ENCODE measurements at places on chromosomes 3 and 15.

- DNase-seq: no peak
Observed at GRCh38 chr3:10848261-10848660, 32.2 kb downstream of the SLC6A11 start.

DNA sequence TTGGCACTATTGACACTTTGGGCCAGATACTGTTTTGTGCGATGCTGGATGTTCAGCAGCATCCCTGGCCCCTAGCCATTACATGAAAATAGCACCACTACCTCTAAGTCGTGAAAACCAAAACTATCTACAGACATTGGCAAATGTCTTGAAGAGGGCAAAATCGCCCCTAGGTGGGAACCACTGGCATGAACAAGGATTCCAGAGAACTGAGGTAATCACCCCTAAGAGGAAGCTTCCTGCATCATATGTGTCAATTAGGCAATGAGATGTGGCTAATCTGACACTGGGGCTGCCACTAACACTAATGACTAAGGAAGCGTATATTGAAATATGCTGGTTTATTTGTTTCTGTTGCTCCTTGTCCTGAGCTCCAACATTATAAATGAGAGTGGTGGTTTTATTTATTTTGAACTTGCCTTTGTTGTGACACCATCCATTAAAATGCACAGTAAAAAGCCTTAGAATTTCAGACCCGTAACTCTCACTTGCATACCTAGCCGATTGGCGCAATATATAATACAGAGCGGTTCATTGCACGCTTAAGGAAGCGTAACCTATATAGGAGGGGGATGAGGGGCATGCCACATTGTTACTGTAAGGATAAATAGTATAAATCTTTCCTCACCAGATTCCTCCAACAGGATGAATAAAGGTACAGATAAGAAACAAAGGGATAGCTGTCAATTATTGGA, 299.8 kb upstream of the CNTN4 start:
- DNase-seq: no peak

DNA sequence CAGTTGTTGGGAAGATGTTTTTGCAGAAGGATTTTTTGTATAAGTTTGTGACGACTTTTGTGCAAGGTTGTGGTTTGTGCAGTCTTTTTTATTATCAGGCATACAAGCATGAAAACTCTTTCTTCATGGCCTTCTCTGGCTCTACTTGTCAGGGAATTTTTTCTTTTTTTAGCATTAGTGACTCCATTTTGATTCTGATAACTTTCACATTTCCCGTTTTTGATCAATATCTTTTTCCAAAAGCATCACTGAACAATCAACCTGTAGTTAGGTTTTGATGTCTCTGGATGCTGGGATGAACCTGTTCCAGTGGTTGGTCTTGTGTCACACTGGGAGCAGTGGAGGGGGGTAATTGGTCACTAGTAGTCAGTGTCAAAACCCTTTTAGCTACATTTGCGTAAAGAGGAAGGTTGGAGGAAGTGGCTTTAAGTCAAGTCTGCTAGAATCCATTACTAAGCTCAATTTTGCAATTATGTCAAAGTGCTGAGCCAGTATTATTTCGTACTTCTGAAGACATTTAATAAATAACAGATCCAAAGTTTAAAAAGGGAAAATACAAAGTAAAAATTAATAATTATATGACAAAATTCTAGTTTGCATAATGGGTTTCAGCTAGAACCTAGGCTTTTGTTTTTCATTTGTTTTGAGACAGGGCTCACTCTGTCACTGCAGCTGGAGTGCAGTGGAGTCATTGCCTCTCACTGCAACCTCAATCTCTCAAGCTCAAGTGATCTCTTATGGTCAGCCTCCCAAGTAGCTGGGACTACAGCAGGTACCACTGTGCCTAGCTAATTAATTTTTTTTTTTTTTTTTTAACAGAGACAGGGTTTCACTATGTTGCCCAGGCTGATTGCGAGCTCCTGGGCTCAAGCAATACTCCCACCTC, 18.8 kb upstream of the CFAP161 start:
- DNase-seq: no peak

GRCh38 chr3:171831936-171832335, 11.2 kb upstream of the TMEM212 start:
- no peak for DNase-seq

DNA sequence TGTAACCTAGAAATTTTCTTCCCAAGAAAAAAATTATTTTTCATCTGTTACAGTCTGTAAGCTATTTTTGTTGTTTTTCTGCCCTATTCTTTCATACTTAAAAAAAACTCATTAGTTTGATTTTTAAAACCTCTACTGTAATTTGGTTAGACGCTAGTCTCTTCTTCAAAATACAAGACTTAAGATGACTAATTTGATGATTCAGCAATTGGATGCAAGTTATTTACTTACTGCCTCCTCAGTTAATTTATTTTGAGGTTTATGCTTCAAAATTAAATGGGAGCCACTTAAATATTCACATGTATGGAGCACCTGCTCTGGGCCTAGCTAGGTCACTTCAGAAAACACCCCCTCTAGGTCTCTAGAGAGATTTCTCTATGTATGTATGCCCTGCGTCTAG, 132.4 kb downstream of the IQCH start:
- DNase-seq: no peak

DNA sequence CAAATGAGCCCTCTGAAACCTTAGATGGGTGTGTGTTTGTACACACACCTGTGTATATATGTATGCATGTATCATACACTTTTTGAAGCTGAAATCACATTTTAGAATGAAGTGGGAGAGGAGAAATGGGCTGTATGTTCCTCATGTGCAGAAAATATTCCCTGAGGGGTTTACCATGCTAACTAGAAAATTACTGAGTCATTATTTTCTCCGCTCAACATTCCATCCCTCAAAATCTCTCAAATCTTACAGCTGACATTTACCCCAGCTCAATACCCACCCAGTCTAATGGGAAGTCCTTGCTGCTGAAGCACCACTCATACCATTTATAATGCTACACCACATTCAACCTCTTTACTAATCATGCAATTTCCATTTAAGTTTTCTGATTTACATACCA, 138.6 kb downstream of the P2RY1 start:
- no peak for DNase-seq

- no peak for DNase-seq
Observed at GRCh38 chr3:128238184-128238489, 84.9 kb downstream of the EEFSEC start.

DNA sequence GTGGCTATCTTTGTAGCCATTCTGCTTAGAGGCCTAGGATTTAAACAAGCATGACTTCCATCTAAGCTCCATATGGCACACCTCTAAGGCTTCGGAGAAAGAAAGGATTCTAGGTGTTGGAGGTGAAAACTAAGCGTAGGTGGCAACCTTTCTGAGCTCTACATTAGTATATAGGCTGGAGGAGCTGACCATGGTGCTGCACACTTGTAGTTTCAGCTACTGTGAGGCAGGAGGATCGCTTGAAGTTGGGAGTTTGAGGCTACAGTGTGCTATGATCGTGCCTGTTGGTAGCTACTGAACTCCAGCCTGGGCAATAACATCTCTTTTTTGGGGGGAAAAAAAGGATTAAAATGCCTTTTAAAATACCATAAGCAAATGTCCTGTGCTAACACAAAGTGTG, 7.4 kb downstream of the EAF1 start:
- DNase-seq: no peak

DNA sequence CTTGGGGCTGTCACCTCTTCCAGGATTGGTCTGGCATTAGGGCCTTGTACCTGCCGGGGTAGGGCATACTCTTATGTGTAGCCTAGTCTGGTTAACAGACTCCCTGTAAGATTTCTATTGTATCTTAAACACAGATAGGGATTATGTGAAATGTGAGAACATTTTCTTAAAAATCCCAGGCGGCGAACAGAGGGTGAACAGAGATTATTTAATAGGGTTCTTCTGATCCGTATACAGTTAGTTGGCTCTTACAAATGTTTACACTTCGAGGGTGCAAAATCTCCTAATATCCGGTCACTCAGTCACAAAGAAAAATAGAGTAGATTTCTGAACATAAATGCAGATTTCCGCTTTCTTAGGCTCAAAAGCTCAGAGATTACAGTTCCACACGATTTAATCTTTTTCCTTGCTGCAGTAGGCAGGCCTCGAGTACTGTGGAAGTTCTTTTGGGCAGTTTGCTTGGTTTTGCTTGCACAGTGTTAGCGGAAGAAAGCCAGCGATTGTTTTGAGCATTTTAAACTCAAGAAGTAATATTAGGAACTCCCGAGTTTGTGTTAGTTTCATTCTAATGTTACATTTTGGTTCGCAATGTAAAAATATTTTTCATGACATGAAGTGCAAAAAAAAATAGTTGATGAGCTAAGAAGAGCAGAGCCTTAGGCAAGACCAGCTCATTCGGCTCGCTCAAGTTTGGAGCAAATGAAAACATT, 993 bp downstream of the PLCL2 start:
- DNase-seq: no peak

DNA sequence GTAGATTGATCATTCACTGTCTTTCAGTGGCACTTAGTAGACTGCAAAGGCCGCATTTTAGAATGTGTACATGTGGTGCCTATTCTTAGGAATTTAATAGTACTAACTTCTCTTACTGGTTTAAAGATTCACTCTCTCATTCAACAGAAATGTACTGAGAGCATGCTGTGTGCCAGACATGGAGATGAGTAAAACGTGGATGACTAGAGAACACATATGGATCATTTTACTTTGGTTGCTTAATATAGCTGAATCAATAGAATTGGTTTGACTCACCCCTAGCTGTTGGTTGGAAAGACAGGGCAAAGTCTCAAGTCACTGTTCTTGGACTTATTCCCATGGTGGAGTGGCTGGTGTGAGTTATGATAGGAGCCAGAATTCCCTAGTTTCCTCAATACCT, 109.1 kb upstream of the TNFAIP8L3 start:
- DNase-seq: no peak

- DNase-seq: no peak
Observed at GRCh38 chr3:87837076-87837475, 221.7 kb downstream of the CGGBP1 start.

- DNase-seq: no peak
Observed at GRCh38 chr3:172085557-172085895, 46.1 kb downstream of the FNDC3B start.

DNA sequence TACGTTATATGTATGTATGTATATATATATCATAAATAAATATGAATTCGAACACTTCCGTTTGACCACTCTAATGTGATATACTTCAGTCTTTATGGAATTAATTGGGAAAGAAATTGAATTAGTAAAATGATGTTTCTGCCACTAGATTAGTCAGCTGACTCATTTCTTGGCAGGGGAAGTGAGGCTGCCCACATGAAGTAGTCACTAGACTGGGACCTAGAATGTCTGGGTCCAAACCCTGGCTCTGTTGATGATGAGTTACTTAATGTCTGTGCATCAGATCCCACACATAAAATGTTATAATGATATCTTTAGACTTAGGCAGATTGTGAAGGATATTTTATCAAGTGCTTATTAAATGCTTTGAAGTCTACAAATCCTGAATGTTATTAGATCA, 27.4 kb upstream of the ARL14 start:
- no peak for DNase-seq

GRCh38 chr3:36969540-36970432, 23.1 kb downstream of the EPM2AIP1 start:
- DNase-seq: peak; percentile 81

DNA sequence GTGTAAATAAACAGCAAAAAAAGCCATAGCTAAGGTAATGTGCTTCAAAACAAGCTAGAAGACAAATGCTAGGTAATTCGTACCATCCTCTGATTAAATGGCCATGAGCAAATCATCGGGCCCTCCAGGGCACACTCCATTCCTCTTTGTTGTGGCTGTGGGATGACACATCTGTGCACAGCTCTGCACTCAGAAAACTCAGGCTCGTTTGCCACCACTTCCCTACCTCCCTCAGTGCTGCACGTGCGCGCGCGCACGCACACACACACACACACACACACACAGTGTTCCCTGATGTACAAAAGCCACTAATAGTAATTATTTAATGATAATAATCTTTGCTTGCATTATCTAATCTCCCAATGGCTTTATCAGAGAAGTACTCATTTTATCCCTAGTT, 336.6 kb downstream of the FEZF2 start:
- no peak for DNase-seq

DNA sequence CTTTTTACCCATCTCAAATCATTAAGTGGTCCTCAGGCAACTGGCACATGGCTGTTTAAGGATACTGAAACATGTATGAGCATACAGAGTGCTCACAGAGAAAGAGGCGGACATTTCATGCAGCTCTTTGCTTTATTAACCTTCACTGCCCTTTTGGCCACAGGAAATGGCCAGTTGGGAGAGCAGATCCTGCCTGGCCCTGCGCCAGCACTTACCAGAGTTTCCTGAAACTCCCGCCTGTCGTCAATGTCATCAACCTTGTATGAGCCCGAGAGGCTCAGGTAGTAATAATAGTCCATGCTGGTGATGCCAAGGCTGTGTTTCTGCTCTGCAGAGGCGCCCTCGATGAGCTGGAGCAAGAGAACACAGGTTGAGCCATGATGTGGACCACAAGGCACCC, 17.8 kb downstream of the LDHAL6B start:
- DNase-seq: no peak

GRCh38 chr15:89802986-89803824, 11.4 kb downstream of the ANPEP start:
- DNase-seq: no peak

- no peak for DNase-seq
Observed at GRCh38 chr15:80309769-80310384, 57.9 kb upstream of the CTXND1 start.

DNA sequence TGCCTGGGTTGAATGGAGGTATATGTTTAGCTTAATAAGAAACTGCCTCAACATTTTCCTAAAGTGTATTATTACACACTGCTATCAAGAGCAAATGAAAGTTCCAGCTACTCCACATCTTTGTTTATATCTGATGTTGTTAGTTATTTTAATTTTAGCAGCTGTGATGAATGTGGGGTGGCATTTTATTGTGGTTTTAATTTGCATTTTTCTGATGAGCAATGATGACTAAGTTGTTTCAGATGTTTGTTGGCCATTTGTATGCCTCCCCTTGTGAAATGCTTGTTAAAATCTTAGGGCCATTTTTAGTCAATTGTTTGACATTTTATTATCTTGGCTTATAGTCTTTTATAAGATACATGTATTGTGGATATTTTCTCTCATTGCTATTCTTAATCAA, 260.4 kb upstream of the SLCO3A1 start:
- DNase-seq: no peak

GRCh38 chr15:41936649-41937567, 35.4 kb downstream of the EHD4 start:
- DNase-seq: peak; percentile 84

DNA sequence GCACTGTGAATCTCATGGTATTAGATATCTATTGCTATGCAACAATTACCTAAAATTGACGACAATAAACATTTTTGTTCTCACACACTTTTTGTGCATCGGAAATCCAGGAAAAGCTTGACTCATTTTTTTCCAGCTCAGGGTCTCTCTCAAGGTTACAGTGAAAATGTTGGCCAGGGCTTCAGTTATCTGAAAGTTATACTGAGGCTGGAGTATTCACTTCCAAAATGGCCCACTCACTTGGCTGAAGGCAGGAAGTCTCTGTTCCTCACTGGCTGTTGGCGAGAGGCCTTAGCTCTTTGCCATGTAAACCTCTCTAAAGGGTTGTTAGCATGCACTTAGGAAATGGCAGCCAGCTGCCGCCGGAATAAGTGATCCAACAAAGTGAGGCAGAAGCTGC, 41.4 kb downstream of the OSTN start:
- no peak for DNase-seq
